ENCODE measurements at places on chromosomes 11 and 22. TPM values are rescaled to one million over a fixed set of nuclear protein-coding genes. Genes with fewer than 3 reads are reported as not detected.

- no peak overlapping the region for H3K4me3 ChIP-seq
- no peak overlapping the region for H3K27ac ChIP-seq
- H3K27me3 ChIP-seq: no peaks in the 10 kb centered on the region
- no peak for DNase-seq
- no peaks in the 10 kb centered on the region for H3K36me3 ChIP-seq
Measured at GRCh38 chr11:78921509-78921908, 346.8 kb upstream of the NARS2 start.

The MUC5B gene
- 0.18 TPM for total RNA-seq

DNA sequence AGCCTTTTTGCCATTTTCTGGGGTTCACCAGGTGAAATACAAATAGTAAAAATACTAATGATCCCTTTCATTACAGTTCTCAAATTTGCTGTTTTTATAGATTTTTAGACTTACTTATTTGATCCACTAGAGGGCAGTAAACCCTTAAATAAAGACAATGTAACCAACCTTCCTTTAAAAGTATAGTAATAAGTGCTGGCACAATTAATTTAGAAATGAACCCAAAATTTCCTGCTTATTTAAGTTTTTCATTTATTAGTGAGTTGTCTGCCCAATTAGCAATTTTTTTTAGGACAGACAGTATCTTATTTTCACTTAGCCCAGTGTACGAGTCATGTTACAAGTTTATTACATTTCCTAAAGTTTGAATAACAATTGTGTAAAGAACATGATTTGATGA lies 4.7 kb downstream of the DDIAS start:
- H3K36me3 ChIP-seq: no peaks in the 10 kb centered on the region
- no peak for DNase-seq
- H3K27ac ChIP-seq: no peak overlapping the region
- no peaks in the 10 kb centered on the region for H3K4me1 ChIP-seq
- no peaks in the 10 kb centered on the region for H3K27me3 ChIP-seq

The ASCC2 gene
- total RNA-seq: 42.5 TPM

DNA sequence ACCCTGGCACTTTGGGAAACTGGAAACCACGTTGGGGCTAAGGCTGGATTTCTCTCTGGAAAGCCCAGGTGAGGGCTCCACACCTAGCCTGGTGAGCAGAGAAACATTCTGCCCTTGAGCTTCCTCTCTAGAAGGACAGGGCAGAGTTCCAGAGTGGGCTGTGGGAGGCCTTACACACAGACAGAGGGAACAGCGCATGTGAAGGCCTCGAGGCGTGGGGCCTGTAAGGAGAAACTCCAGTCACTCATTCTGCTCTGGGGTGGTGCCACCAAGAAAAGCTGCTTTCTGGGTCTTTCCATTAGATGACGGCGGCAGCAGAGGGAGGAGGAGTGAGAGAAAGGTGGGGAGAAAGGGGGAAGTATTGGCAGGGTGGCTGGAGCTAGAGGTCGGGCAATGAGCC lies 183.1 kb downstream of the CHST1 start:
- no peaks in the 10 kb centered on the region for H3K4me1 ChIP-seq
- no peaks in the 10 kb centered on the region for H3K36me3 ChIP-seq
- H3K4me3 ChIP-seq: no peak overlapping the region
- peaks cover 3% of the 10 kb centered on the region for H3K27me3 ChIP-seq
- no peak overlapping the region for H3K27ac ChIP-seq

The FDXACB1 gene
- total RNA-seq: 2.7 TPM

GRCh38 chr11:119254239-119254638 lies 48.1 kb downstream of the CBL start:
- no peak overlapping the region for H3K4me3 ChIP-seq
- no peaks in the 10 kb centered on the region for H3K36me3 ChIP-seq
- no peak for DNase-seq
- no peak overlapping the region for H3K27ac ChIP-seq

- DNase-seq: no peak
- no peak overlapping the region for H3K27ac ChIP-seq
- H3K27me3 ChIP-seq: no peaks in the 10 kb centered on the region
- no peaks in the 10 kb centered on the region for H3K36me3 ChIP-seq
- H3K4me3 ChIP-seq: no peak overlapping the region
- H3K4me1 ChIP-seq: no peaks in the 10 kb centered on the region
Measured at GRCh38 chr11:22441831-22442230, 103.7 kb downstream of the SLC17A6 start.
